Activated CD4-positive, alpha-beta T cell treated with anti-CD3 and anti-CD28 coated beads, Interleukin-2, amount 10 ng/mL, durations not matched to agents 24 days and 14 days (primary cell): ENCODE measurements at places on chromosomes 5 and 9. TPM values are rescaled to one million over a fixed set of nuclear protein-coding genes. Genes with fewer than 3 reads are reported as not detected.

DNA sequence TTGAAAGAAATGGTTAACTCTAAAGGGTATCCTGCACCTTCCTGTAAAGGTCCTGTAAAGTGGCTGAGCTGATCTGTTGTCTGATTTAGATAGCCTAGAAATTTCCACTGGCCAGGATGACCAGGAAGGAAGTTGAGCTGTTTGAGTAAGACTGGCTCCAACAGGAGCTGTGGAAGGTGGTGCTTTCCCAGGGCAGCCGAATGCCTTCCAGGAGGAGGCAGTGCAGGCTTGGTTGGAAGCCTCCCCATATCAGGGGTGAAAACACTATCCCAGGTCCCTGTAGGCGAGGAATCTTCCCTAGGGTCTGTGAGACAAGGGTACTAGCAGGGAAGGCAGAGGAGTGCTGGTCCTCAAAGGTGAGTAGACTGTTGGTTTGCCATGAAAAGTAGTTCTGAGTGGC is 98.4 kb downstream of the LIX1 start:
- DNase-seq = no peak

- no peak for DNase-seq
Measured at GRCh38 chr5:1399737-1400136, 45.5 kb downstream of the SLC6A3 start.

DNA sequence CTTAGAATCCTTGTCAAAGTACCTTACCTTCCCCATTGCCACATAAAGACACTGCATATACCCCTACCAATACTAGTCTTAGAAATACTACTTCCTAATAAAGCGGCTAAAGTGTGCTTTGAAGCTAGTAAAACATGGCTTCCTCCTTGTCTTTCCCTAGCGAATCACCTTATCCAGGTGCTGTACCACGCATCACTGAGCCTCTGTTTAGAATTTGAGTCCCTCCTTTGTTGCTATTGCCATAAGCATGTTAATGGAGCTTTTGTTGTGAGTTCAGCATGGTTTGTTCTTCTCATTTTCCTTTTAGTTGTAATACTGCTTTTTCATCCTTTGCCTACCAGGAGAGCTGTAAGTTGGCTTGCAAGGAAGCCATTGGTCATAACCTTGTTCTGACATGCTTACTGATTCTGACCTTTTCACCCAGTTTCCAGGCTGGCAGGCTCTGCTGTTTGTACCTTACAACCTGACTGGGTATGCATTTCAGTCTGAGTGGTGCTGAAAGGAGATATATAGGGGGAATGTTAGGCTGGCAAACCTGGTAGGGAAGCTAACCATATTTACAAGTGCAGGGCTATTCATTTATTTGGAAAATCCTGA is 49.8 kb downstream of the LMNB1 start:
- DNase-seq = no peak

- no peak for DNase-seq
Measured at GRCh38 chr5:97194366-97194765, 11.3 kb upstream of the RIOK2 start.

GRCh38 chr5:115818821-115819220 is 2.4 kb upstream of the CDO1 start:
- DNase-seq = no peak

DNA sequence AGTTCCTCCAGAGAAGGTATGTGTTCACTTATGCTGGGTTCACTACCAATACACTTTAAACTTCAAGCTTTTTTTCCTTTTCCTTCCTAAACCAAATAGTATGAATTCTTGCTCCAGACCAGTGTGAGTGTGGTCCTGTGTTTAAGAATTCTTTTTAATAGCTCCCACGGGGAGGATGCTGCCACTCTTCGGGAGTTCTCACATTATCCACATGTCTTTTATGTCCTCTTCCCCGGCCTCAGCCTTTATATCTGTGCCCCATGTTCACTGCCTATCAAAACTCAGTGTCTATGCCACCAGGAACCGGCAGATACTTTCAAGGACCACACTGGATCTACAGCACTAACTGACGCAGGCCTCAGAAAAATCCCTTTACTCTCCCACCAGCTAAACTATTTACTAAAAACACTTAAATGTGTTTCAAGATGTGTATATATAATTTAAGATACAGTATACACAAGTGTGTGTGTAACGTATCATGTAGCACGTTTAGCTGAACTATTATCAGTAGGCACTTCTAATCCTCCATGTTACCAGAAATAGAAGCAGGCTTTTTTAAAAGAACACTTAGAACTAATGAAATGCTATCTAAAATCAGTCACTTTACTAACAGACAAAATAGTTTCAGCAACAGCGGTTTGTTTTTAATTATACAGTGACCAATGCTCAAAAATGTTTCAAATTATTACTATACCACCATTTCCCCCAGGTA is 88.0 kb downstream of the PLPP1 start:
- no peak for DNase-seq

DNA sequence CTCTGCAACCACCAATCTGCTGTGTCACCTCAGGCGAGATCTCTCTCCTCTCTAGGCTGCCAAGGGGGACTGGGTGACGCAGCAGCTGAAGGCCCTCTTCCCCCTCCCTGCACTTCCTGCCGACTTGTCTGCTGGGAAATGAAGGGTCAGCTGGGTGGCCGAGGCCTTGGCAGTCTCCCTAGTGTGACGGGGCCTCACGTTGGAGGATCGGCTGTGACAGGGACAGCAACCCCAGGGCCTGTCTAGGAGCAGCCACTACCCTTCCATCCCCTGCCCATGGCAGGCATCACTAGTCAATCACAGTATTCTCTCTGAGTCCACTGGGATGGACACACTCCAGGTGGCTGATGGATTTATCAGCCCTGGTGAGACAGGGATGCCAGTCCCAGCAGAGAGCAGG is 107.3 kb upstream of the SARDH start:
- no peak for DNase-seq

GRCh38 chr5:69492391-69492922 is at the start of gene OCLN:
Gene OCLN, plus strand, starts transcription at chr5:69492790. Its CDS starts 11,455 bp downstream, at chr5:69504245.
- peak; percentile 65 for DNase-seq

The TRAF1 gene
- total RNA-seq = 164 and 166 TPM in 2 replicates
